ENCODE measurements at places on chromosomes 3 and 15.
A peak's percentile ranks its signal among the peaks of the same experiment; 100 is the strongest.

DNA sequence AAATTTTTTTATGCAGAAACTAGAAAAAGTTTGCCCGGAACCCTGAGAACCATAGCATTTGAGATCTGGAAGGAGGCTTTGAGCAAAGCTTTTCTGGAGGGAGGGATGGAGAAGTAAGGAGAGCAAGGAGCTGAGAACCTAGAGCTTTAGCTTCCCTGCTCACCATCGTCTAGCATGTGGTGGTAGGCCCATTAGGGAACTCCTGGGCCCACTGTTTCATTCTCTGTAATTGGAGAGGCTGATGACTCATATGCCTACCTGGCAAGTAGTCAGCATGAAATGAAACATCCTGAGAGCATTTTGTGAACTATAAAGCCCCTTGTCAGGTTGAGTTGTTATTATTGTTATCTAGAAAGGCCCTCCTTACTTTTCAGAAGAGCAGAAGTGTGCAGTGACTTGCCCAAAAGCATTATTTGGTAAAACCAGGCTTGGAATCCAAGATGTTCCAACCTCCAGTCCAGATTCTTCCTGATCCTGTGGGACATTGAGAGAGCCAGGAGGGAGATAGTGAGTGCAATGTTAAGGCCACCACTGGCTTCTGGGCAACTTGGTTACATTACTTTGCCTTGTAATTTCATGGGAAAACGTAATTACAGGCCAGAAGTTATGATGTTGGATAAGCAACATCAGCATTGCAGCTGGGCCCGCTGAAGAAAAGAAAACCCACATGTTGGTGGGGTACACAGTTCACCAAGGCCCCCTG, 104.5 kb upstream of the BFSP2 start:
- DNase-seq = no peak

DNA sequence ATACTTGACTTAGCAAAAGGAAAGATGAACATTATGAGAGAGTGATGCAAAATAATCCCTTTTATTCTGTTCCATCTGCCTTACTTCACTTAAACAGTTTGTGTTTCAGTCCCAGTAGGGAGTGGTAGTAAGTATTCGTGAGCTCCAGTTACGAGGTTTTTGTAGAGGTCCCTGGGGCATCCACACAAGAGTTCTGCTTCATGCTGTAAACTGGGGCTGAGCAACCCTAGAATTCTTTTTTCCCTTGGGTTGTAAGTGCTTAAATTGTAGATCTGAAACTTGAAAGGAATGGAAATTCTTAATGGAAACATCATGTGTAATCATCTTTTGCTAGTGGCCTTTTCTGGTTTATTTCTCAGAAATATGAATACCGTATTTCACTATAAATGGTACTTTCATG, 79.5 kb downstream of the SEMA6D start:
- no peak for DNase-seq

GRCh38 chr3:26245236-26245635, 377.3 kb upstream of the LRRC3B start:
- no peak for DNase-seq

DNA sequence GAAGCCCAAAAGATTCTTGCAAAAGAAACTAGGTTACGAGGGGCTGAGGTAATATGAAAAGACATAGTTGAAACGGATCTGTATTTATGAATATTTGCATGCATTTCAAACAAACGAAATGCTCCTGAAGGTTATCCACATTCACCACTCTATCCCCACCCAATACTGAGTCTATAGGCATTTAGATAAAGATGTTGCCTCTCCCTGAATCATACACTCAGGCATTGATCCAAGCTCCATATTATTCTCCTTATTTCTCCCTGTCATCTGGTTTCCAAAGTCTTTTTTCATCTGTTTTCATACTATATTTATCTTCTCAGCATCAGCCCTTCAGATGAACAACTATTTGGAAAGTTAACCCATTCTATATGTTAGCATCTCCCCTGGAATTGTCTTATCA, 492.5 kb upstream of the TGFBR2 start:
- DNase-seq = no peak

DNA sequence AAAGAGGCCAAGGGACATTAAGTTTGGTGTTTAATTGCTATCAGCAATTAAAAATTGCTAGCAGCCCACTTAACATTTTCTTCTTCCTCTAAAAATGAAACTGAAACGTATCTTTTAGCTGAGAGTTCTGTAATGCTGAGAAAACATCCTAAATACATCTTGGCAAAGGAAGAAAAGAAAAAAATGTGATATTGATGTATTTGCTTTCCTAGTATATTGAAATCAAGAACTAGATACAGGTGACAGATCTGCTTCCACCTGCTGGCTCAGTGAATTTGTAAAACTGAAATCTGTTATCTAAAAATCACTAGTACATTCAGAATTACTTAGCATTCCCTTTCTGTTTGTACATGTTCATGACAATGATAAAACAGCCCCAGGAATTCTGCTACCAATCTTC, 283.2 kb downstream of the ZBTB20 start:
- no peak for DNase-seq

- DNase-seq = no peak
Observed at GRCh38 chr3:127708837-127709236, 36.1 kb downstream of the ABTB1 start.

GRCh38 chr3:72426618-72427397, 421.4 kb downstream of the SHQ1 start:
- no peak for DNase-seq

- no peak for DNase-seq
Observed at GRCh38 chr3:152302521-152303021, 33.8 kb downstream of the MBNL1 start.

DNA sequence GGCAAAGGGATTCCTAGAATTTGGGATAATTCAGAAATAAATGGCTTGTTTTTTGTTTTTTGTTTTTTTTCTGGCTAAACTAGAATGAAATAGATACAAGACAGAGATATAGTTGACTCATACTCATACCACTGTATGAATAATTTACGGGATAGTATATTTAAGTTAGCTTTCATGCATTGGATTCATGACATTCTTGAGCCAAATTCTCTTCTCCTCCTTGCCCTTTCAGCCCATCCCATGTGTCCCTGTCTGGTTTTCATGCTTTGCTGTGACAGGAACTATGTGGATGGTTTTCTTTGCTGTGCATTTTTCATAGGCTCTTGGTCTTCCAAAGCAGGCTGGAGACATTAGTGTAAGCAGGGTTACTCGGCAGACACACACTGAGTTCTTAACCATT, 66.6 kb upstream of the UMPS start:
- DNase-seq = no peak

- no peak for DNase-seq
Observed at GRCh38 chr3:37670961-37671483, 190.7 kb upstream of the CTDSPL start.

DNA sequence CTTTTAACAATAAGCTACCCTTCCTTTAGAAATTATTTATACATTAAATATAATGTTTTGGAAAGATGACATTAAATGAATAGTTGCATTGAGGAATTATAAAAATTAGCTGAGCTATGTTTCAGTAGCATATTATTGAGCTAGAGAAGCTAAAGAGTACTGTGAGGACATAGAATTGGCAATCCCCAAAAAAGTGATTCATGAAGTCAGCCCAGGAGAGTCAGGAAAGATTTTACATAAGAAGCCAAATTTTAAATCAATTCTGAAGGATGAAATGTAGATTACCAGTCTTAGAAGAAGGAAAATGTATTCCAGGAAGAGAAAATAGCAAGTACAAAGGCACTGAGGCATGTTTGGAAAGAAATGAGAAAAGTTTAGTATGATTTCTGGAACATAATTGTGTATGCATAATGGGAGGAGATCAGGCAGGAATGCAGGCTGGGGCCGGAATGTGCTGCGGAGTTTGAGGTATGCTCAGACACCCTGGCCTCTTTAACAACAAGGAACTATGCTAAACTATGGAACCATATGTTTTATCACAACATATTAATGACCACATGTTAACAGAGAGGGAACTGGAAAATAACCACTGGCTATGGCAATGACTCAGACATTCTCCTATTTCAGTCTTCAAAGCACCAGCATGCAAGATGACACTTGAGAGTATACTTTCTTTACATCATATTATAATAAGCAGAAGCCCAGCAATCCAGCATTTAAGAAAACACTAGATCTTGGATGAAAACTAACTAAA, 103.3 kb upstream of the COL8A1 start:
- DNase-seq = no peak

DNA sequence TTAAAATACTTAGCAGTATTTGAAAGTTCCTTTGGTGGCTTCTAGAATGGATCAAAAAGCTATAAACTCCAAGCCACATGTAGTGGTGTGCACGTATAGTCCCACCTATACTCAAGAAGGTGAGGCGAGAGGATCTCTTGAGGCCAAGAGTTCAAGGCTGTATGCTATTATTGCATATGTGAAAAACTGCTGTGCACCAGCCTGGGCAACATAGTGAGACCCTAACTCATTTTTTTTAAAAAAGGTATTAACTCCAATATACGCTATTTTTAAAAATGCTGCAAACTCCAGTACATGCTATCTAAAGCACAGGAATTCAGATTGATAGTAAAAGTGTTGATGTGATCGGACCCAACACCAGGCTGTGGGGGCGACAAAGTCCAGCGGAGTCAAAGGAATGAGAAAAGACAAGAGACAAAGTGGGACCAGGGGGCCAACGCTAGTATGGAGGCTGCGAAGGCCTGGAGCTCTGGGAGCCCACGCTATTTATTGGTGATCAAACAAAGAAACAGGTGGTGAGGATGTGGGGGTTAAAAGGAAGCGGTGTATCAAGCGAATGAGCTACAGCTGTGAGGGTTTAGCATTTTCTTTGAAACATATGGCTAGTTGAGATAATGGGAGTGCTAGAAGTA, 66.6 kb downstream of the ARIH1 start:
- peak; percentile 3 for DNase-seq

- DNase-seq = no peak
Observed at GRCh38 chr3:130473416-130473815, 43.6 kb upstream of the COL6A6 start.

GRCh38 chr3:40240921-40241320, 68.6 kb upstream of the EIF1B start:
- no peak for DNase-seq

GRCh38 chr3:22364851-22365250, 613.8 kb upstream of the ZNF385D start:
- no peak for DNase-seq

DNA sequence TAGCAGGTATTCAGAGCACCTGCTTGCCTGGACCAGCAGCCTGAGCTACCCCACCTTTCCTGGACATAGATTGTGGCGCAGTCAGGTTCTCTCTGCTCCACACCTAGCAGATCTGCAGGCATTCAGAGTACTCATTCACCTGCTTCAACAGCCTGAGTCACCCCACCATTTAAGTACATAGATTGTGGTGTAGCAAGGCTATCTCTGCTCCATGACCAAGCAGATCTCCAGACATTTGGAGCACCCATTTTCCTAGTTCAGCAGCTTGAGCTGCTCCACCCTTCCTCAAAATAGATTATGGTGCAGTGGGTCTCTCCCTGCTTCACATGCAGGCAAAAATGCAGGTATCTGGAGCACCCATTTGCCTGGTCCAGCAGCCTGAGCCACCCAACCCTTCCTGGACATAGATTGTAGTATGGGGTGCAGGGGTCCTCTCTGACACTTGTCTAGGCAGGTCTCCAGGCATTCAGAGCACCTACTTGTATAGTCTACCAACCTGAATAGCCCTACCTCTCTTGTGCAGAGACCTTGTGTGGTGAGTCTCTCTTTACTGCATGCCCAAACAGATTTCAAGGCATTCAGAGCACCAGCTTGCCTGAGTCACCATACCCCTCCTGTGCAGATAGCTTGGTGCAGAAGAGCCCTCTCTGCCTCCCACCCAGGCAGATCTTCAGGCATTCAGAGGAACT, 466.0 kb upstream of the THBS1 start:
- no peak for DNase-seq

DNA sequence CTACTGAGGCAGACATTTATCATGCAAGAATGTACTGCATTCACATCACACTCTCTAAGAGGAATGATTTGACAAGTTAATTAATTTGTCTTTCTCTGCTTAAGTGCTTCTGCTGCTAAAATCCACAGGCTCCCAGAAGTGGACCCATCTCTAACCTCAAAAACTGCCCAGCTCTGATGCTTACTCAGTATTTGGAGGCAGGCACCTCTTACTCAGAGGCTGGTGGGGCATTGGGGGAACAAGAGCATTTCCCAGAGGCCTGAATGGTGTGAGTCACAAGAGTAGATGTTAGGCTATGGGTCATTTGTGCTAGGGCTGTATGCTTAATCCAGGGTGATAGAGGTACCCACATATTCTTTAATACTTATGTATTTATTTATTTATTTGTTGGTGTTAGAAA, 34.4 kb upstream of the HCN4 start:
- DNase-seq = no peak

Data from OCI-LY7 (cell line).